Liver (tissue), 10 donors: ENCODE measurements at places on chromosomes 6 and 20. TPM values are rescaled to one million over a fixed set of nuclear protein-coding genes. Genes with fewer than 3 reads are reported as not detected.

GRCh38 chr6:17640477-17640917 is 40.4 kb downstream of the FAM8A1 start:
- DNase-seq: no peak

DNA sequence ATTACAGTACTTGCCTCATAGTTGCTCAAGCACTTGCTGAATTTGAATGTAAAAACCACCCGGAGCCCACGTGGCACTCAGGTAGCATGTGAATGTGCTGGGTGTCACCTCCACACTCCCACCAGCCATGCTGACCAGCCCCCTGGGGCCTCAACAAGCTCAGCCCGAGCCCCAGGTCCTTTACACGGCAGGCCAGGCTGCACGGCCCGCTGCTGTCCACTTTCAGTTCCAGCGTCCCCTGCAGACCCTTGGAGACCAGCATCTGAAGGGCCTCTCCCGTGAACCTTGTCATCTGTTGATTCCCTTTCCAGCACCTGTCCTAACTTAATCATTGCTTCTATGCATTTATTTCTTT is 33.3 kb upstream of the ZBP1 start:
- no peak for DNase-seq

GRCh38 chr6:44001318-44002066 is 125.8 kb downstream of the MRPL14 start:
- no peak for DNase-seq

- DNase-seq: no peak
Measured at GRCh38 chr20:54625497-54625896, 150.1 kb downstream of the DOK5 start.

Gene ECHDC1
- 50.4 TPM for polyA plus RNA-seq

Gene GLP1R
- not detected for polyA plus RNA-seq
